Fibroblast of the aortic adventitia (primary cell): ENCODE measurements at places on chromosomes 13 and 19.
A peak's percentile ranks its signal among the peaks of the same experiment; 100 is the strongest.

GRCh38 chr19:293436-294110, 2.4 kb upstream of the PLPP2 start:
- no peak for DNase-seq

DNA sequence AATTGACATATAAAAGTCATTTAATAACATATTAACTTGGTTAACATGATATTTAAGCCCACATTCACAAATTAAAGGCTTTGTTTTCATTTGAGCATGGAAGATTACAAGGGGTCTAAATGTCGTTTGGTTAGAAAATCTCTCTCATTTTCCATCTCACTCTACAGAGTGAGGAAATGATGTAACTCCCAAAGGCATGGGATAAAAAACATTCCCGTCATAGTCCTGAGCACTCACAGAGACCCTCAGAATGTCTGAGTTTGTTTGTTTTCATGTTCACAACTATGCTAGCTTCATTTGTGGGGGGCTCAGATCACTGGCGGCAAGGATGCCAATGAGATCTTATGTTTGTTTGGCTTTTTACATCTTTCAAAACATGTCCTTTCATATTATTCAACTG, 307.5 kb downstream of the TBC1D4 start:
- DNase-seq: no peak

- no peak for DNase-seq
Measured at GRCh38 chr19:28498404-28498976, 714.5 kb downstream of the UQCRFS1 start.

DNA sequence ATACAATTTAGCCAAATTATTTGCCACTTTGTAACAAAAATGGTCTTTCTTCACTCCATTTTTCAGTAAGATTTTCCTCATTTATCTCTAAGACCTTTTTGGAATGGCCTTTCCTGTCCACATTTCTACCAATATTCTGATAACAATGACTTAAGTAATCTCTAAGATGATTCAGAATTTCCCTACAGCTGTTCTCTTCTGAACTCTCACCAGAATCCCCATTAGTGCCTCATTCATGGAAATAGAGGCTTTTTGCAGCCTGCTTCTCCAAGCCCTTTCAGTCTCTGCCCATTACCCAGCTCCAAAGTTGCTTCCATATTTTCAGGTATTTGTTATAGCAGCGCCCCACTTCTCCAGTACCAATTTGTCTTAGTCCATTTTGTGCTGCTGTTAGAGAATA, 867.0 kb downstream of the GPC5 start:
- DNase-seq: peak; percentile 51

DNA sequence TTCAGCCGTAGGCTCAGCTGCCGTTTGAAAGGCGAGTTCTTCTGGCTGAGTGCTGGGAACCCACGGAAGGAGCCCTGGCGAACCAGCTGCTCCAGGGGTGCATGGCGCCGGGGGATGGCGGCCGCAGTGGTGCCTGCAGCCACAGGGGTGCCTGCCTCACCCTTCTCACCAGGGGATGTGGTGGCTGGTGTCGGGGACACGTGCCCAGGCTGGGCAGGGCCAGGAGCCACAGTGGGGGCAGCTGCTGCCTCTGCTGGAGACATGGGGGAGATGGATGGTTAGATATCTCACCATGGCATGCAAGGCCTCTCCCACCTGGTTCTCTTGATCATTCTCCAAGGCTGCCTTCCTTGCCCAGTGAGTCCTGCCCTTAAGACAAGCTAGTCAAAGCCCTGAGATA, 17.1 kb downstream of the NUMBL start:
- DNase-seq: no peak

DNA sequence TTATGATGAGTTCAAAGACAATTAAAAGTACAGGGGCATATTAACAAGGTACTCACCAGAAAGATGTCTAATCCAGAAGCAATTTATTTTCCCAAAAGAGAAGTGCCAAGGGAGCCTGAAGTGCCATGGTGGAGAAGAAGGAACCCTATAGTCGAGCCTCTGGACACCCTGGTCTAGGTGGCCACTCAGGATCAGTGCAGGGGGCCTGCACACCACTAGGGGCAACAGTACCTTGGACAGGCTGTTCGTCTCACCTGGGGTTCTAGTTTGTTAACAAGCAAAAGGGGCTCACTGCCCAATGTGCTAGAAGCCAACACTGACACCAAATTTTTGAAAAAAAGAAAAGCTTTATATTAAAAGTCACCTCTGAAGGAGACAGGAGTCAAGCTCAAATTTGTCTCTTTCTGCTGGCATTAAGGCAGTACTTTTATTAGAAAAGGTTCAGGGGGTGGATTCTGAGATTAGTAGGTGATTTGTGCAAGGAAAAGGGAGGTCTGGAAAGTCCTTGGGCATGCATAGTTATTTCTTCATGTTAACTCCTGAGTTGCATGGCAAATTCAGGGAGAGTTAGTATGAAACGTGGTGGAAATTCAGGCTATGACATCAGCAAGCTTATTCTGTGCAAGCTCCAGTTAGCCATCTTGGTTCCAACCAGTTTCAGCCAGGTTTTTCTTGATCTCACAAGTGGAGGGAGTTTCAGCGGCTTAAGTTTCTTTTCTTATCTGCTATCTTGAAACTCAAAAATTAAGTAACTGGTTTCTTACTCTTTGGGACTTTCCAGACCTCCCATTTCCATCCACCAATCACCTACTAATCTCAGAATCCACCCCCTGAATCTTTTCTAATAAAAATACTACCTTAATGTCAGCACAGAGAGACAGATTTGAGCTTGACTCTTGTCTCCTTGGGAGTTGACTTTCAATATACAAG, 884 bp upstream of the CBY2 start:
- DNase-seq: peak; percentile 5
